ENCODE measurements at places on chromosomes 5 and 9. TPM values are rescaled to one million over a fixed set of nuclear protein-coding genes. Genes with fewer than 3 reads are reported as not detected.

DNA sequence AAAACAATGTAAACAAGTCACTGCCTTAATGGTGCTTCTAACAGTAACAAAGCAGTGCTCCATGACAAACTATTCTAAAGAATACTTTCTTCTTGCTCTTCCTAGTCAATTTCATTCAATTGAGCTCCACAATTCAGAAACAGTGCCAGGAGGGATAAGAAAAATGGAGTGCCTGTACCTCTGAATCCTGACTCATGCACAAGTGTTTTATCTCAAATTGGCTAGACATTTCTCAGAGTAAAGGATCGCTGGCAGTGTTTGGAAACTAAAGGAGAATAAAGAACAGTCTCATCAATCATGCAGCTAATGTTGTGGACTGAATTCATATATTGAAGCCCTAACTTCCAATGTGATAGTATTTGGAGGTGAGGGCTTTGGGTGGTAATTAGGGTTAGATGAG, 27.6 kb downstream of the SLC25A51 start:
- H3K36me3 ChIP-seq: peaks cover 7% of the 10 kb centered on the region
- no peak overlapping the region for H3K27ac ChIP-seq
- H3K4me3 ChIP-seq: no peak overlapping the region
- no peaks in the 10 kb centered on the region for H3K27me3 ChIP-seq

DNA sequence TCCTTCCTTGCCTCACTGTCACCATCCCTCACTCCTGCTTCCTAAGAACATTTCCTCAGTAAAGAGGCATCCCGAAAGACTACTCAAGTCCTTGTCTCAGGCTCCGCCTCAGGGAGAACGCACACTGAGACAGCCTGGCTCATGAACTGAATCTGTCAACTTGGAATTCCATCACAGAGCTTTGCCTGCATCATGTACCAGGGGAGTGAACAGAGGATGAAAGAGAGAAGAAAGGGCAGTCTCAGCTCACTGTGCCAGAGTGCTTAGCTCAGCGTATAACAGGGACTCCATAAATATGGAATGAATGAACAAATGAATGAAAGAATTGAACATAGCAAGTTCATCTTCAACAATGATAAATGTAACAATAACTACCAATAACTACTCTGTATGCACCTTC, 68.7 kb upstream of the SLC1A3 start:
- no peak overlapping the region for H3K27ac ChIP-seq
- DNase-seq: no peak
- H3K27me3 ChIP-seq: no peaks in the 10 kb centered on the region
- no peaks in the 10 kb centered on the region for H3K36me3 ChIP-seq
- no peak overlapping the region for H3K4me3 ChIP-seq

- no peaks in the 10 kb centered on the region for H3K36me3 ChIP-seq
- no peak overlapping the region for H3K4me3 ChIP-seq
- H3K27ac ChIP-seq: peak overlapping the region; percentile 52
- DNase-seq: no peak
Observed at GRCh38 chr5:172696171-172696849, 55.2 kb downstream of the NEURL1B start.

The CCDC69 gene
- polyA plus RNA-seq: 14.2 TPM
